ENCODE measurements at places on chromosomes 5 and 9.

GRCh38 chr9:4242239-4242638 lies 57.6 kb downstream of the GLIS3 start:
- H3K4me3 ChIP-seq, result no peak overlapping the region
- H3K4me1 ChIP-seq, result peaks cover 29% of the 10 kb centered on the region
- no peaks in the 10 kb centered on the region for H3K36me3 ChIP-seq
- H3K27ac ChIP-seq, result no peak overlapping the region
- no peaks in the 10 kb centered on the region for H3K27me3 ChIP-seq

- no peak overlapping the region for H3K4me3 ChIP-seq
- H3K27me3 ChIP-seq, result no peaks in the 10 kb centered on the region
- peaks cover 17% of the 10 kb centered on the region for H3K4me1 ChIP-seq
- no peaks in the 10 kb centered on the region for H3K36me3 ChIP-seq
- DNase-seq, result no peak
Observed at GRCh38 chr5:138949988-138950387, 74.9 kb upstream of the LRRTM2 start.

DNA sequence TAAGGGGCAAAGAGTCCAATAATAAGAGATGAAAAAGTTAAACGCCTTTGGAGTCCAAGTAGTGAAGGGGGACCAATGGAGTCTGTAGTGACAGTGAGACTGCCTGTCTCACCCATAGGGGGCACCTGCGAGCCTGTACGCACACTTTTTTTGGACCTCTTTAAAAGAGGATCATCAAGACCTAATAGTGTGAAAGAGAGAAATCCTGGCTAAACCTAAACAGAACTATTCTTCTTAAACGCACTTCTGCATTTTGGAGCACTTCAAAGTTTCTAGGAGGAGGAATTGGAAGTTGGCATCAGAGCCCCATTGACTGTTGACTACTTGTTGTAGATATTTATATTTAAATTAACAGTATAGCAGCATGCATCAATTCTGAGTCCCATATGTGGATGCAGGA lies 636.1 kb upstream of the KLF4 start:
- H3K27me3 ChIP-seq, result no peaks in the 10 kb centered on the region
- no peak overlapping the region for H3K4me3 ChIP-seq
- no peaks in the 10 kb centered on the region for H3K4me1 ChIP-seq
- no peak for DNase-seq

- H3K27me3 ChIP-seq, result no peaks in the 10 kb centered on the region
- DNase-seq, result no peak
- H3K36me3 ChIP-seq, result no peaks in the 10 kb centered on the region
- H3K4me3 ChIP-seq, result no peak overlapping the region
- no peaks in the 10 kb centered on the region for H3K4me1 ChIP-seq
Observed at GRCh38 chr5:39869396-39869795, 444.6 kb upstream of the DAB2 start.

Measured in CD8-positive, alpha-beta memory T cell (primary cell).